Osteocyte (in vitro differentiated cells): ENCODE measurements at places on chromosomes 4 and X. TPM values are rescaled to one million over a fixed set of nuclear protein-coding genes. Genes with fewer than 3 reads are reported as not detected.

The DGAT2L6 gene
- total RNA-seq, result not detected in 2 replicates

The GABRG1 gene
- total RNA-seq, result not detected in 2 replicates

The HSFX4 gene
- not detected in 2 replicates for total RNA-seq

The LRBA gene
- total RNA-seq, result 40.8 and 41.4 TPM in 2 replicates

The HELQ gene
- total RNA-seq, result 18.4 and 19.9 TPM in 2 replicates

The FDCSP gene
- not detected in 2 replicates for total RNA-seq

The ADH1B gene
- 5.7 and 8.8 TPM in 2 replicates for total RNA-seq

The DKK2 gene
- total RNA-seq, result 203 and 206 TPM in 2 replicates

The MAOB gene
- not detected in 2 replicates for total RNA-seq

GRCh38 chrX:31117266-31117665 is 45.4 kb upstream of the FTHL17 start:
- no peak for DNase-seq
- H3K36me3 ChIP-seq, result peaks cover 25% of the 10 kb centered on the region
- no peak overlapping the region for H3K27ac ChIP-seq

DNA sequence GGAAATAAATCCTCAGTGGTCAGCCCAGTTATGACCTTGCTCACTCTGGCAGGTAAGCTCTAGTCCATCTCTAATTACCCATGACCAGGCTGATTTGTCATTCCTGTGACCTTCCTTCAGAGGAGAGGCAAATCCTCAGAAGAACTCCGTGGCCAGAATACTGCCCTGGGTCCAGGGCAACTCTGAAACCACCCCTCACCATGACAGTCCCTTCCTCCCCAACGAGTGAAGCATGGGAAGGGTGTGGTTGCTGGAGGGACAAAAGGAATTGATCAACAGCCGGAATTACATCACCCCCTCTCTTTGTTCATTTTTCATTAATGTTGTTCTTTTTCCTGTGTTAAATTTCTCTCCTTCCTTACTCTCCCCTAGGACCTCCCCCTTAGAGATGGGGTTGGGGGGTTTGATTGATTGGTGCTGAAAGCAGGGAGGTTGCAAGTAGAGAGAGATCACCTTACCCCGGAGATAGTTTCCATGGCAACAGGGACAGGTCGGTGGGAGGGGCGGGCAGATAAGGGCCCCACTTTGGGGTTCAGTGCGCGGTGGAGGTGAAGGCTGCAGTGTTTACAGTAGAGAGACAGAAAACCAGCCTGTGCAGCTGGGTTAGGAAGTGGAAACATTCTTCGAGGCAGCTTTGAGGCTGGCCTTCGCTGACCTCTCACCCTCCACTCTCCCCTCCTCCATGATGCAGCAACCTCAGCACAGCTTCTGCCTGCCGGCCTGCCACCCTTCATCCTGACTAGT is 647.4 kb downstream of the BCOR start:
- no peaks in the 10 kb centered on the region for H3K4me1 ChIP-seq
- no peaks in the 10 kb centered on the region for H3K36me3 ChIP-seq
- no peak overlapping the region for H3K4me3 ChIP-seq
- peaks cover 8% of the 10 kb centered on the region for H3K27me3 ChIP-seq
- H3K27ac ChIP-seq, result no peak overlapping the region

DNA sequence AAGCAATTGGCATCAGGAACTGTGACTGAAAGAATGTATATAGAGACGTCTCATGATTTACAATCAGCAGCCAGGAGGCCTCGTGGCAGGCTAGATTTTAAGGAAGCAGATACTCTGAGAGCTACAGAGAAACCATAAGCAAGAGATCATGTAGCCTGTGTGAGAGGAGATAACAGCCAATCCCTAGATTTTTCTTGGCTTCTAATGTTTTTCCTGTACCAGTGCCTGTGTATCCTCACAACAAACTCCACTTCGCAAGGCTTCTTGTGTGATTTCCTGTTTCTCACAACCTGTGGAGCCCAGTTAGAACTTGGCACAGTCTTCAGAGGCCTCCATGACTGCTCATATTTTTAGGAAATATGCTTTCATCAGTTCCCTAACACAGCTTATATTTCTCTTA is 147.9 kb downstream of the PTCHD1 start:
- H3K4me1 ChIP-seq, result no peaks in the 10 kb centered on the region
- H3K27ac ChIP-seq, result no peak overlapping the region
- H3K36me3 ChIP-seq, result no peaks in the 10 kb centered on the region
- H3K27me3 ChIP-seq, result no peaks in the 10 kb centered on the region
- H3K4me3 ChIP-seq, result no peak overlapping the region

GRCh38 chrX:53544936-53545335 is 110.8 kb upstream of the HSD17B10 start:
- H3K27me3 ChIP-seq, result no peaks in the 10 kb centered on the region
- no peak for DNase-seq
- no peak overlapping the region for H3K27ac ChIP-seq
- peaks cover 31% of the 10 kb centered on the region for H3K36me3 ChIP-seq

GRCh38 chr4:86035688-86036087 is 324.2 kb downstream of the MAPK10 start:
- peaks cover 63% of the 10 kb centered on the region for H3K4me1 ChIP-seq
- H3K27ac ChIP-seq, result no peak overlapping the region
- no peak for DNase-seq
- peaks cover 4% of the 10 kb centered on the region for H3K36me3 ChIP-seq
- no peaks in the 10 kb centered on the region for H3K27me3 ChIP-seq
- H3K4me3 ChIP-seq, result no peak overlapping the region

DNA sequence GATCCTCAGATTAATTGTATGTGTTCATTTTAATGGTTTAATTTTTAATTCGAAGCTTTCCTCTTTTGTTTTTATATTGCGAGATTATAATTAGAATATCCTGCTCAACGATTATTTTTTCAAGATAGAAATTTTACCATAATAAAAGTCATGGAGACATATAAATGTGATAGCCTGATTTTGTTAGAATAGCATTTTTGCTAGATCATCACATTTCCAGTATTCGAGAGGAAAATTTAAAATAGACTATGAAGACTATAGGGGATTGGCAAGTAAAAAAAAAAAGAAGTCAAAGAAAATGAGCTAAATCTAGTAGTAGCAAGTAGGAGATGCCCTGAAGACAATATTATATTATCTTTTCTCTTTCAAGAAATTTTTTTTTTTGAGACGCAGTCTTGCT is 60.6 kb downstream of the TENM3 start:
- DNase-seq, result no peak
- H3K27ac ChIP-seq, result no peak overlapping the region
- H3K36me3 ChIP-seq, result no peaks in the 10 kb centered on the region
- H3K4me1 ChIP-seq, result peaks cover 18% of the 10 kb centered on the region

GRCh38 chr4:20251796-20252655 is at the start of gene SLIT2:
Gene SLIT2 (plus strand): TSS chr4:20251905. CDS start chr4:20253816, 1,911 bp downstream.
- no peaks in the 10 kb centered on the region for H3K27me3 ChIP-seq
- H3K4me1 ChIP-seq, result peaks cover 50% of the 10 kb centered on the region
- H3K4me3 ChIP-seq, result peak within 1 kb of the TSS; percentile 97
- peak within 1 kb of the TSS; percentile 94 for H3K27ac ChIP-seq

GRCh38 chrX:72165551-72165950 is 16.0 kb upstream of the PIN4 start:
- no peak overlapping the region for H3K27ac ChIP-seq
- DNase-seq, result no peak
- no peaks in the 10 kb centered on the region for H3K4me1 ChIP-seq
- H3K4me3 ChIP-seq, result no peak overlapping the region

GRCh38 chrX:68646421-68646820 is 1.0 kb upstream of the STARD8 start:
- no peaks in the 10 kb centered on the region for H3K36me3 ChIP-seq
- H3K4me3 ChIP-seq, result no peak overlapping the region
- H3K4me1 ChIP-seq, result peaks cover 22% of the 10 kb centered on the region
- DNase-seq, result no peak
- no peak overlapping the region for H3K27ac ChIP-seq

DNA sequence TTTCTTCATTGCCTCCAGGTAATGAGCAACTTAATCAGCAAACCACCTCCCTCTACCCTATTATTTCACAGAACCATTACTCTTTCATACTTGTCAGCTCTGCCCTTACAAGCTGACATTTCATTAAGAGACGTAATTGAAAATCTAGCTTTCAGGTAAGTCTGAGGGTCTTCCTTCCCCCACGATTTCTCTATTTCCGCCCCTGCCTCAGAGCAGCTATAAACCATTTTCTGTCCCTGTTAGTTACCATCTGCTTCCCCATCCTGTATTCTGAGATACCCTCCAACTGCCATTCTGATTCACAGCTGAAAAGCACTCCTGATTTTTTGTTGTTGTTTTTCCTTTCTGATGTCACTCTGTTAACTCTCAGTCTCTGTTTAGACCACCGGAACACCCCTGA is 37.1 kb downstream of the SH3RF1 start:
- H3K4me1 ChIP-seq, result peaks cover 63% of the 10 kb centered on the region
- no peaks in the 10 kb centered on the region for H3K27me3 ChIP-seq
- no peak overlapping the region for H3K4me3 ChIP-seq
- DNase-seq, result no peak
- peak overlapping the region; percentile 66 for H3K27ac ChIP-seq

GRCh38 chrX:118353081-118353850 is 7.4 kb downstream of the WDR44 start:
- no peak for DNase-seq
- no peaks in the 10 kb centered on the region for H3K27me3 ChIP-seq
- H3K4me3 ChIP-seq, result no peak overlapping the region
- H3K36me3 ChIP-seq, result no peaks in the 10 kb centered on the region
- peak overlapping the region; percentile 70 for H3K27ac ChIP-seq
